HFFc6 (cell line): ENCODE measurements at places on chromosomes 5 and 9.

DNA sequence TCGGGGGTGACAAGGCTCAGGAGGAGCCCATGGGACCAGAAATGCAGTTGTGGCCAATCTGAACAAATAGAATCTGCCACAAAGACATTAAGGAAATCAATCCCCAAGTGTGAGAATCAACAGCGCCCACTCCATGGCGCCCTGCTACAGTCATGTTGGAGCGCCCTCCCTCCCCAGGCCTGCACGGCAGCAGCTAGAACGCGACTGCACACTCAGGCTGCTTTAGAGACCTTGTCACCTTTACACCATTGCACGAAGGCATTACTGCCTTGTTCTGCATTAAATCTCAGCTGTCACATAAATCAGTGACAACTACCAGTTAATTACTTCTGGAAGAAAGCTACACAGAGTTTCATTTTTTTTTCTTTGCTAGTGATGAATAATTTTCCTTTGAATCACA lies 98.7 kb upstream of the SPIN1 start:
- no peak overlapping the region for H3K27ac ChIP-seq
- H3K4me3 ChIP-seq = no peak overlapping the region
- peaks cover 11% of the 10 kb centered on the region; the same call in 1 of the 2 replicates for H3K36me3 ChIP-seq
- DNase-seq = no peak

DNA sequence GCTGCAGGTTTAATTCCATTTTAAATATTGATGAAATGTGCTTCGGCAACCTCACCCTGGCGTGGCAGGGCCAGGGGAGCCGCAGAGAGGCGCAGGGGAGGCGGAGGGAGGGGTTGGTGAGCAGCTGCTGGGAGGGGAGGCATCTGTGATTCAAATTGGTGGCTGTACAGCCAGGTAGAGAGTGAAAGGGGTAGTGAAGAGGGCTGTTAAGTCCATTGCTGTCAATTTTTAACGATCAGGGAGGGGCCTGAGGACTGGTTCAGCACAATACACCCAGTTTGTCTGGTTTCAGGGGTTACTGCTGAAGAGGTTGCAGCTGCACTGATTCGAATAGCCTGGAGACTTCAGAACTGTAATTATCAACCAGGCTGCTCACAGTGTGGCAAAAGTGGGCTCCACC lies 31.3 kb downstream of the LHX6 start:
- H3K36me3 ChIP-seq = no peaks in the 10 kb centered on the region
- peaks cover 11% of the 10 kb centered on the region for H3K4me1 ChIP-seq
- H3K27me3 ChIP-seq = peaks cover 17% of the 10 kb centered on the region
- H3K4me3 ChIP-seq = no peak overlapping the region
- DNase-seq = no peak

- H3K27me3 ChIP-seq = peaks cover 18% of the 10 kb centered on the region
- no peak overlapping the region for H3K4me3 ChIP-seq
- H3K4me1 ChIP-seq = no peaks in the 10 kb centered on the region
- H3K36me3 ChIP-seq = no peaks in the 10 kb centered on the region
- DNase-seq = no peak
Observed at GRCh38 chr9:115442054-115442453, 324.1 kb upstream of the TNC start.

GRCh38 chr9:114449236-114449635 lies 56.0 kb downstream of the WHRN start:
- H3K36me3 ChIP-seq = 0 out of 2 replicates have a peak, but pooled peaks cover 2% of the 10 kb centered on the region
- no peak overlapping the region for H3K4me3 ChIP-seq
- no peak overlapping the region for H3K27ac ChIP-seq
- peaks cover 3% of the 10 kb centered on the region for H3K27me3 ChIP-seq
- peaks cover 41% of the 10 kb centered on the region for H3K4me1 ChIP-seq
- no peak for DNase-seq

- H3K27me3 ChIP-seq = no peaks in the 10 kb centered on the region
- no peak for DNase-seq
- H3K27ac ChIP-seq = no peak overlapping the region
- no peaks in the 10 kb centered on the region for H3K36me3 ChIP-seq
- H3K4me1 ChIP-seq = no peaks in the 10 kb centered on the region
- H3K4me3 ChIP-seq = no peak overlapping the region
Observed at GRCh38 chr5:15365070-15365469, 134.9 kb upstream of the FBXL7 start.

- DNase-seq = no peak
- H3K4me3 ChIP-seq = no peak overlapping the region
- H3K4me1 ChIP-seq = peaks cover 6% of the 10 kb centered on the region
- no peak overlapping the region for H3K27ac ChIP-seq
Observed at GRCh38 chr5:127353327-127353726, 62.7 kb downstream of the MEGF10 start.
